HL-60 (cell line): ENCODE measurements at places on chromosomes 7 and 10.

GRCh38 chr7:127844707-127845331 is 186.4 kb downstream of the LRRC4 start:
- peak; percentile 26 for DNase-seq

DNA sequence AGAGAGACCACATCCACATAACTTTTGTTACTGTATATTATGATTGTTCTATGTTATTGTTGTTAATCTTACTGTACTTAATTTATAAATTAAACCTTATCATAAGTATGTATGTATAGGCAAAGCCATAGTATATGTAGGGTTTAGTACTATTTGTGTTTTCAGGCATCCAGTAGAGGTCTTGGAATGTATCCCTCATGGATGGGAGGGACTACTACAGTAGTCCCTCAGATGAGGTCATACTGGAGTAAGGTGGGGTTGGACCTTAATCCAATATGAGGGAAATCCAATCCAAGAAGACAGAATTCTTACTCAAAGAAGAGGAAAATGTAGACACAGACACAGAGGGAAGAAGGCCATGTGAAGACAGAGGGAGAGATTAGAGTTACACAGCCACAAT is 34.1 kb upstream of the MALRD1 start:
- DNase-seq: no peak

DNA sequence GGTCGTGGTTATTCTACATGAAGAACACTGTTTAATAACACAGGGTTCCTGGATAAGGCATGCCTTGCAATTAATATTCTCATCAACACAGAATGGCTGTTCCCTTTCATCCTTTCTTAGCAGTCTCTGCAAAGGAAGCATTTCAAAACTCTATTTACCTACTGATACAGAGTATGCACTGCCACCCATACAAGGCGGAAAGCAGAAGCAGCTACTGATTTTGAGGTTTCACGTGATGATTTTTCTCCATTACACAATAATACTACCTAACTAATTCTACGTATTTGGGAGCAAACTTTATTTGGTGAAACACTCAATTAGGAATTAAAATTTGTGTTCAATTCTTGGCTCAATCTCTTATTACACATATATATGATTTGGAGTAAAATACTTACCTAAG is 43.0 kb upstream of the COL1A2 start:
- no peak for DNase-seq

DNA sequence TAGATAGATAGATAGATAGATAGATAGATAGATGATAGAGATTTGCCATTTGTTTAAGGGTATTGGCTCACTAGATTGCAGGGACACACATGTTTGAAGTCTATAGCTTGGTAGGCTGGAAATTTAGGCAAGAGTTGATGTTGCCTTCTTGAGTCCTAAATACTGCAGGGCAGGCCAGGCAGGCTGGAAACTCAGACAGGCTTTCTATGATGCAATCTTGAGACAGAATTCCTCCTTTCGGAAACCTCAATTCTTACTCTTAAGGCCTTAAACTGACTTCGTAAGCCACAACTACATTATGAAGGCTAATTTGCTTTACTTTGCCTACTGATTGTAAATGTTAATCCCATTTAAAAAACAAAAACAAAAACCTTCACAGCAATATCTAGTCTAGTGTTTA is 322.9 kb upstream of the AKR1E2 start:
- no peak for DNase-seq

- no peak for DNase-seq
These were observed 50.2 kb downstream of the EEPD1 start for GRCh38 chr7:36203071-36203790.

DNA sequence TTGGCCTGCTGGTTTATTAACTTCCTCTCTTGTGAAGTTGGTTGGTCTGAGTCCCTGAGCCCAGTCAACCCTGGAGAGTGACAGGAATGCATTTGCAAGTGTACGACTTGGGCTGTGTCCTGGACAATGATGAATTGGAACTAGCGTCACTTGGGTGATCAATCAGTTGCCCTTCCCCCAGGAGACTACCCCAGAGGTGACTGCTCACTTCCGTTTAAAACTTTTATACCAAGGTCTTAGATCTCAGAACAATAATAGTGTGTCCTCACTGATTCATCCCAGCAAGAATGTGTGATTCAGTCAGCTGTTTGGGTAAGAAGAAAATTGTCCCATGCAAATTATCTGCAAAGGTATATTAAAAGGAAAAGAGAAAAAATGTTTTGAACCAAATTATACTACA is 102.9 kb upstream of the ARMC3 start:
- DNase-seq: no peak

- DNase-seq: no peak
These were observed 150.1 kb upstream of the KLF6 start for GRCh38 chr10:3935141-3935540.

- peak; percentile 35 for DNase-seq
These were observed 1.4 kb downstream of the EPHB4 start for GRCh38 chr7:100825751-100826513.
